ENCODE measurements at places on chromosomes 5 and 9. TPM values are rescaled to one million over a fixed set of nuclear protein-coding genes. Genes with fewer than 3 reads are reported as not detected.

- DNase-seq: no peak
- no peaks in the 10 kb centered on the region for H3K27me3 ChIP-seq
- H3K36me3 ChIP-seq: no peaks in the 10 kb centered on the region
- H3K4me1 ChIP-seq: no peaks in the 10 kb centered on the region
Observed at GRCh38 chr5:31362529-31362900, 169.0 kb downstream of the CDH6 start.

Gene CENPH
- 34.9 TPM for total RNA-seq

Gene TLX3
- total RNA-seq: not detected

DNA sequence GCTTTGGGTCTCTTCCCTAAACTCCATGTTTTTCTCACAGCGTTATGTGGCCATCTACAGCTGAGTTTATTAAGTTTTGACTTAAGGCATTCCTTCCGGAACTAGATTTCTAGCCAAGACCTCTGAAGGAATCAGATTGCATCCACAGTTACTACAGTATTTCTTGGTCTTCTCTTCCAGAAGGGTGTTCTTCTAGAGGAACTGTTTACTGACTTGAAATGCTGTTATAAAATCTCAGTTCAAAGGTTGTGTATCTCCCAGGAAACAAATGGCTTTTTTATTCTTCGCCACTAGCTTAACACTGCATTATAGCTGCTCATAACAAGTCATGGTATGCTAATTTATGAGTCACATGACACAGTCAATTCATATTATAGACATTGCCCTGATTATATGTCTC, 55.3 kb upstream of the RAD23B start:
- H3K27ac ChIP-seq: no peak overlapping the region
- H3K27me3 ChIP-seq: peaks cover 40% of the 10 kb centered on the region
- DNase-seq: no peak
- H3K4me3 ChIP-seq: no peak overlapping the region

Gene FOXD4L6
- not detected for total RNA-seq

Gene IFNA2
- total RNA-seq: not detected

All from natural killer cell treated with Interleukin-12 subunit alpha and Interleukin-12 subunit beta and Interleukin-15 and Interleukin-18, amount 100 ng/mL, for 72 hours (primary cell).